Neural crest cell (in vitro differentiated cells): ENCODE measurements at places on chromosomes 2 and 18.

DNA sequence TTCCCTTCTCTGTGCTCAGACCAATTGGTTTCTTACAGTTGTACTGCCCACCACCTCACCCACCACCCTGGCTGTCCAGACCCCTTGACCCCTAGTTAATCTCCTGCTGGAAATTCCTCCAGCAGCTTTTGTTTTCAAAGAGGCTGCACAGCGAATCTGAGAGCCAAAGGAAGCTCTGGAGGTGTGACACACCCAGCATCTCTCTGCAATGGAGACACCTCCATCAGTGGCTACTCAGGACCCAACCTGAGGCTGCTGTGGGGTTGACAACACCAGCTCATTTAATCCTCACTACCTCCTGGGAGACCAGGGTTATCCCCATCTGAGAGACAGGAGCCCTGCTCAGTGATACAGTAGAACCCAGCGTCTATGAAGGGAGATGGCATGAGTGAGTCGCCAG, 86.4 kb downstream of the BIN1 start:
- H3K4me1 ChIP-seq, result peaks cover 10% of the 10 kb centered on the region
- no peaks in the 10 kb centered on the region for H3K36me3 ChIP-seq
- H3K4me3 ChIP-seq, result no peak overlapping the region
- DNase-seq, result no peak
- no peaks in the 10 kb centered on the region for H3K27me3 ChIP-seq

- peaks cover 44% of the 10 kb centered on the region for H3K27me3 ChIP-seq
- H3K27ac ChIP-seq, result no peak overlapping the region
- no peak overlapping the region for H3K4me3 ChIP-seq
- no peak for DNase-seq
Measured at GRCh38 chr2:113032737-113033136, 19.9 kb downstream of the IL36B start.

GRCh38 chr2:42233976-42234441, 64.9 kb downstream of the EML4 start:
- H3K4me1 ChIP-seq, result peaks cover 20% of the 10 kb centered on the region
- no peak overlapping the region for H3K27ac ChIP-seq
- DNase-seq, result no peak
- no peak overlapping the region for H3K4me3 ChIP-seq
- no peaks in the 10 kb centered on the region for H3K36me3 ChIP-seq
- no peaks in the 10 kb centered on the region for H3K27me3 ChIP-seq

DNA sequence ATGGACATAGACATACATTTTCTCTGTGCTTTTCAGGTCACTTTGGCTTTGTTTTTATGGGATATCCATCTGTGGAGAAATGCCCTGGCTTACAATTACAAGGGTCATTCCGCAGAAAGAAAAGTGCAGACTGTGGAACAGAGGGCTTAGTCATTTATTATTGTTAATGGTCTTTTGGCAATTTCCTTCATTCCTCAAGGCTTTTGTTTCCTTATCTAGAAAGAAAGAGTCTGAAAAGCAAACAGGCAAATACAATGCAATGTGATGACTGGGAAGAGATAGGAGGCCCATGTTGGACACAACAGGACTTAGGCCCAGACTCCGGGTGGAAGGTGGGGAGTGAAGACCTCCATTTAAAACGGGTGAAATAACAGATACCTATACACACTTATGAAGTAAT, 129.5 kb upstream of the CAVIN2 start:
- peaks cover 3% of the 10 kb centered on the region for H3K36me3 ChIP-seq
- H3K27me3 ChIP-seq, result no peaks in the 10 kb centered on the region
- H3K4me1 ChIP-seq, result peaks cover 7% of the 10 kb centered on the region
- H3K27ac ChIP-seq, result peak overlapping the region; percentile 9
- no peak overlapping the region for H3K4me3 ChIP-seq
- no peak for DNase-seq

DNA sequence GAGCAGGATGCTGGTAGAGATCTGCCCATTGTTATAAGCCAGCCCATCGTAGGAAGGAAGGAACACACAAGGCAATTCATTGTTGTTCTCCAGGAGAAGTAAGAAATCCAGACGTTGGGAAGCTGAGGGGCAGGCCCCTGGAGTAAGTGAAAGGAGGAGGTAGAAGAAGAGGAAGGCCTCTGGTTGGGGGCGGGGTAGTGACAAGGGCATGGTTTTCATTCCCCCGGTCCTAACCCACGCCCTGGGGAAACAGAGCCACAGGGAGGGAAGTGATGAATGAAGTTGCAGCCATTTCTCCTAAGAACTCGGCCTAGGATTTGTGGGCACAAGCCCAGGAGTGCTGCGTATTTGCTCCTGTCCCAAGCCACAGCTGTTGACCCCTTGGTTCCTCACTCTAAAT, 18.0 kb downstream of the LBH start:
- peaks cover 21% of the 10 kb centered on the region for H3K4me1 ChIP-seq
- DNase-seq, result no peak
- peak overlapping the region; percentile 38 for H3K4me3 ChIP-seq
- H3K27ac ChIP-seq, result no peak overlapping the region
- H3K27me3 ChIP-seq, result no peaks in the 10 kb centered on the region
- no peaks in the 10 kb centered on the region for H3K36me3 ChIP-seq

- no peaks in the 10 kb centered on the region for H3K36me3 ChIP-seq
- no peaks in the 10 kb centered on the region for H3K4me1 ChIP-seq
- no peak overlapping the region for H3K27ac ChIP-seq
- no peak for DNase-seq
- H3K4me3 ChIP-seq, result no peak overlapping the region
Measured at GRCh38 chr2:180890781-180891180, 89.6 kb upstream of the UBE2E3 start.

DNA sequence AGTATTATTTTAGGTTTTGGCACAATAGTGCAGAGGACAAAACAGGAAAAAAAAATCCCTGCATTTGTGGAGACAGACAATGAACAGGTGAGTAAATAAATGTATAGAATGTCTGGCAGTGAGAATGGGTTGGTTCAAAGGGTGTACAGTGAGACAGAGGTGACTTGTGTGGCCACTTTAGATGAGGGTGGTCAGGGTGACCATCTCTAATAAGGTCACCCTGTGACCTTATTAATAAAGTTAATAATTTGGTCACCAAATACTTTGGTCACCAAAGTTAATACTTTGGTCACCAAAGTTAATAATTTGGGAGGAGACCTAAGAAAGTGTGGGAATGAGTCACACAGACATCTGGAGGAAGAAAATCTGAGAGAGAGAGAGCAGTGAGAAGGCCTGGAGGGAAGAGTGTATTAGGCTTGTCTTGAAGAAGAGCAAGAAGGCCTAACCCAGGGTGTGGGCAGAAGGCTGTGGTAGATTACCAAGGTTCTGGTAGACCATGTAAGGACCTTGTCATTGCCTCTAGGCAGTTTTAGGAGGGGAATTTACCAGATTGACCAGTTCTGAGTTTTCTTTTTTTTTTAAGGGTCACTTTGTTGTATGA, 1368.4 kb upstream of the CELF4 start:
- H3K27ac ChIP-seq, result no peak overlapping the region
- no peak overlapping the region for H3K4me3 ChIP-seq
- H3K36me3 ChIP-seq, result no peaks in the 10 kb centered on the region

GRCh38 chr2:156445296-156446220, 9.4 kb downstream of the GPD2 start:
- H3K4me3 ChIP-seq, result no peak overlapping the region
- peaks cover 28% of the 10 kb centered on the region for H3K36me3 ChIP-seq
- no peak for DNase-seq
- no peak overlapping the region for H3K27ac ChIP-seq
- peaks cover 6% of the 10 kb centered on the region for H3K4me1 ChIP-seq

- H3K27me3 ChIP-seq, result no peaks in the 10 kb centered on the region
- H3K36me3 ChIP-seq, result no peaks in the 10 kb centered on the region
- no peak overlapping the region for H3K4me3 ChIP-seq
- DNase-seq, result no peak
- peaks cover 14% of the 10 kb centered on the region for H3K4me1 ChIP-seq
Measured at GRCh38 chr2:29787473-29788465, 133.6 kb downstream of the ALK start.

DNA sequence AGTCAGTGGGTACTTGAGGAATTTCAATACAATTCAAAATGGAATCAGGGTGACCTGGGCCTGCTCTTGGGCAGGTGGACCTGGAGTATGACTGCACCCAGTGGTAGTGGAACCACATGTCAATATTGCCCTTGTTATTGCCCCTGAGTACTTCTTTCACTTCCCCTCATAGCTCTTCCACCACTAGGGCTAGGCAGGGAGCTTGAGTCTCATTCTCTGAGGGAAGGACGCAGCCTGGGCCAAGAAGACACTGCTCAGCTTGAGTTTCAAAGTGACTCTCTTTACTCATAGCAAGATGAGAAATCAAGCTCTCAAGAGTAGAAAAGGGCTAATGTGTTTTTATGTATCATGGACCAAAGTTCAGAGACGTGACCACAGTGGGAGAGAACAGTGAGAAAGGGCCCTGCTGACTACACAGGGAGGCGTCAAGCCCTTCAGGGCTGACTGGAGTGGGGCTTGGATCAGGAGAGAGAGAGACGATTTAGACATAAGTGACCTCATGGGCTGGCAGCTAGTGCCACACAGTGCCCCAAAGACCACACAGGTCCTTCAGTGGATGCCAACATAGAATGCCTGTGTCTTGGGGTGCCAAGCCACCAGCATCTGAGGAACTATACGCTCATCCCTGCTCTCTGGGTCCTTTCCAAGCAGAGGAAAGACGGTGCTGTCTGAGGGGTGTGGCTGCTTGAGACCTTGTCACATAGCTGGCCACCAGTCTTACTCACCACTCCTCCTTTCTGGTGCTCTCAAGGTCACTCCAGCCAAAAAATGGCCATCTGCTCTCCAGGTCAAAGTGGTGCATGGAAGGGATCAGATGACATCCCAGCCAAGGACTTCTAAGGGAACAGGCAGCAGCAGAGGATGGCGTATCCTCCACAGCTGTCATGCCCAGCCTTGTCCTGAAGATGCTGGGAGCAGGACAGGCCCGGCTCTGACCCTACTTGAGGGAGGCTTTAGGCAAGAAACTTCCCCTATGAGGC, 13.0 kb downstream of the PTMA start:
- DNase-seq, result no peak
- peaks cover 7% of the 10 kb centered on the region for H3K27me3 ChIP-seq
- no peak overlapping the region for H3K27ac ChIP-seq
- no peaks in the 10 kb centered on the region for H3K36me3 ChIP-seq

- peak overlapping the region; percentile 47 for H3K27ac ChIP-seq
- DNase-seq, result peak; percentile 49
- H3K27me3 ChIP-seq, result peaks cover 3% of the 10 kb centered on the region
- no peaks in the 10 kb centered on the region for H3K36me3 ChIP-seq
- no peak overlapping the region for H3K4me3 ChIP-seq
Measured at GRCh38 chr18:45621061-45621511, 5.8 kb downstream of the SLC14A2 start.

DNA sequence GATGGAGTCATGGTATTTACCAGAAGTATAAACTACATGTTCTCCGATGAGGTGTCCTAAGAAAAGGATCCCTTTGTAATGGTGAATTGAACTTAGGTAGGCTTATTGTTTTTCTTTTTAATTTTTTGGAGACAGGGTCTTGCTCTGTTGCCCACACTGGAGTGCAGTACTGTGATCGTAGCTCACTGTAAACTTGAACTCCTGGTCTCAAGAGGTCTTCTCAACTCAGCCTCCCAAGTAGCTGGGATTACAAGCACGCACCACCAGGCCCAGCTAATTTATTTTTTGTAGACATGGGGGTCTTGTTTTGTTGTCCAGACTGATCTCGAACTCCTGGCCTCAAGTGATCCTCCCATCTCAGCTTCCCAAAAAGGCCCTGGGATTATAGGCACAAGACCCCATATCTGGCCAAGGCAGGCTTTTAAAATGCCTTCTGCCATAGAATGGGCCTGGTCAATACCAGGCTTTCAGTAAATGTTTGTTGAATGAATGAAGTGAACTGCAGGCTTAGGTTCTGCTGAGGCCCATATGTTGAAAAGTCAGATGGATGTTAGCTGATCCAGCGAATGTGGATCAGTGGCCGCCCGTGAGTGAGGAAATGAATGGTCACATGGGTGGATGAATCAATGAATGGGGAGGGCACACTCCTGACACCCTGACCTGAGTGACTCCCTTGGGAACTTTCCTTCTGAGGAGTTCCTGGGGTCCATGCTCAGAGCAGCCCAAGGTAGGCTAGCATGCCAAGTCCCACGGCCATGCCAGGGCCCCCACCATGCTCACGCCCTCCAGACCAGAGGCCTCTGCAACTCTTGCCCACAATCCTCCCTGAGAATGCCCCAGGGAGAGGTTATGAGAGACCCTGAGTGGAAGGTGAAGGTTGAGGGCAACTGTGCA, 118.0 kb upstream of the MYCN start:
- no peaks in the 10 kb centered on the region for H3K36me3 ChIP-seq
- peak overlapping the region; percentile 71 for H3K27ac ChIP-seq
- DNase-seq, result no peak

GRCh38 chr2:24480245-24480644, 10.8 kb upstream of the NCOA1 start:
- H3K27ac ChIP-seq, result no peak overlapping the region
- no peaks in the 10 kb centered on the region for H3K27me3 ChIP-seq
- DNase-seq, result no peak
- peaks cover 2% of the 10 kb centered on the region for H3K36me3 ChIP-seq

- H3K27ac ChIP-seq, result no peak overlapping the region
- H3K27me3 ChIP-seq, result no peaks in the 10 kb centered on the region
- H3K4me1 ChIP-seq, result no peaks in the 10 kb centered on the region
- DNase-seq, result no peak
- no peaks in the 10 kb centered on the region for H3K36me3 ChIP-seq
Measured at GRCh38 chr18:78130232-78131195, 849.1 kb upstream of the SALL3 start.

GRCh38 chr2:60488291-60488690, 65.2 kb downstream of the BCL11A start:
- H3K27ac ChIP-seq, result no peak overlapping the region
- DNase-seq, result no peak
- H3K36me3 ChIP-seq, result no peaks in the 10 kb centered on the region
- peaks cover 10% of the 10 kb centered on the region for H3K4me1 ChIP-seq
- H3K27me3 ChIP-seq, result no peaks in the 10 kb centered on the region
- no peak overlapping the region for H3K4me3 ChIP-seq

- peaks cover 12% of the 10 kb centered on the region for H3K4me1 ChIP-seq
- H3K4me3 ChIP-seq, result no peak overlapping the region
- H3K36me3 ChIP-seq, result peaks cover 21% of the 10 kb centered on the region
- no peaks in the 10 kb centered on the region for H3K27me3 ChIP-seq
- no peak for DNase-seq
Measured at GRCh38 chr2:169507698-169508097, 1.8 kb upstream of the KLHL41 start.

DNA sequence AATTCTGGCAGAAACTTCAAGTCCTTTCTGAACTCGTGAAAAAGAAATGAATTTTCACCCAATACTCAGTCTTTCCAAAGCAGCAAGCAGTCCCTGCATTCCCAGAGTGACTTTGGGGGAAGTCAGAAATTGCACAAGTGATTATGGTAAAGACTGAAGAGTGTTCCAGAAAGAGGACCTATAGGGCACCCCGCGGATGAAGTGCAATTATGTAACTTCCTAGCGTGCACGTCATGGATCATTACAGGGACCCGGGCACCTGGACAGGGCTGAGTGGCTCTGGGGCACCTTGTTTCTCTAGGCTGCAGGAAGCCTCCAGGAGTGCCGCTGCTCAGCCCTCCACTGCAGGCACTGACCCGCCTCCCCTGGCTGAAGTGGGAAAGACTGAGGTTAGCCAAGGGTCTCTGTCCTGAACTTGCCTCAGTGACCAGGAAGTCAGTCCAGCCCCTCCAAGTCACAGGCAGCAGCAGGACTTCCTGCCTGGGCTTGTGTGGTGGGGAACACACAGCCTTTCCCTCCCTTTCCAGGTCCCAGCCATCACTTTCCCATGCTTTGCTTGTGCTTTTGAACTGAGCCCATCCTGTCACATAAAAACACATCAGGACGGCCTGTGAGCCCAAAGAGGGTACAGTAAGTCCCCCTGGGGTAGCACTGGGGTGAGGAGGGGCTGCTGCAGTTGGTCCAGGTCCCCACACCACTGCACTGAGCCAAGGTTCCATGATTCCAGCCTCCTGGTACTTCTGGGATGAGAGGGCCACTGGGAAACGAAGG, 19.8 kb downstream of the TMEM185B start:
- H3K27ac ChIP-seq, result no peak overlapping the region
- no peaks in the 10 kb centered on the region for H3K27me3 ChIP-seq
- no peak overlapping the region for H3K4me3 ChIP-seq
